ENCODE measurements at places on chromosomes 1 and 21.

GRCh38 chr1:21894034-21894881 lies 42.9 kb downstream of the HSPG2 start:
- DNase-seq: no peak

DNA sequence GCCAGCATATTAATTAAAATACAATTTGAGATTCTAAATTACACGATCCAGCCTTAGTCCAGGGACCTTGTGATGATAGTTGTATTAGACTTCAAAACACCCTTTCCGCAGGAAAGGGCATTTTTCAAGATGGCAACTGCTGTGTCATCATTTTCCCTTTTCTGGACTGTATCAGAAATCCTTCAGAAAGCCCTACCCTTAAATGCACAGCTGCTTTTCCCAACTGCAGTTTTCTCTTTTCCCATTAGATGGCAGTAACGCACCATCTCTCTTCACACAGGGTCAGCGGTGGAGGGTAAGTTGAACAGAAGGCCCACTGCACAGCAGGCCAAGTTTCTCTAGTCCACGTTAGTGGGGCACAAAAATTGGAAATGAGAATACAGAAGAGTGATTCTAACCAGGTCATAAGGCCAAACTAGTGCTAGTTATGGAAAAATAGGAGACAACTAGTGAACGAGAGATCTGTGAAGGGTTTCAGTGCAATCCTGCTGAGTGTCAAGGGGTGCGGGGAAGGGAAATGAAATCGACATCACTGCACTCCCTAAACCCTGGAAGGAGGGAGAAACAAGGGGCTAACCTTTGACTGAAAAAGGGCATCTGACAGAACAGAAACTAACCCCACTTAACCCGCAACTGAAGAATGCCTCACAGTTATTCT lies 22.1 kb upstream of the TDRD10 start:
- no peak for DNase-seq

DNA sequence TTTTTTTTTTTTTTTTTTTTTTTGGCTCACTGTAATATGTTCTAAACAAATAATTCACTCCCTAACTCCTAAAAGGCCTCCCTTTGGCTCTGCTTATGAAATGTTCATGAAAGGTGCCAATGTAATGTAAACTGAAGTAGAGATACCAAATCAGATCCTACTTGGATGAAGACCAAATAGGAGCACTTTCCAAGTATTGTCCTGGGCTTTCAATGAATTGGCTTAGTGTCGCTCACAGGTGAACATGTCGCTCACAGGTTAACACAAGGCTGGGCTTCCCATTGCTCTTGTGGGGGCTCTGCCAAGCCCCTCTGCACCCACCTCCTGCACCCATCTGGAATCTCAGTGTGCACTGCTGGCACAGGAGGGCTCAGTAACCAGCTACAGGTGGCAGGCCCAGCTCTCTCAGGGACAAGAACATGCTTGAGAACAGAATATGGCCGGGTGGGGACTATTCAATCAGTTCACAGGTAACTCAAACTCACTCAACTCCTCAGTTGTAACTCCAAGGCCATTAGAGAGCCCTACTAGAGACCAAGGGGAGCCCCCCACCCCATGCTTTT lies 10.6 kb upstream of the CD58 start:
- no peak for DNase-seq

DNA sequence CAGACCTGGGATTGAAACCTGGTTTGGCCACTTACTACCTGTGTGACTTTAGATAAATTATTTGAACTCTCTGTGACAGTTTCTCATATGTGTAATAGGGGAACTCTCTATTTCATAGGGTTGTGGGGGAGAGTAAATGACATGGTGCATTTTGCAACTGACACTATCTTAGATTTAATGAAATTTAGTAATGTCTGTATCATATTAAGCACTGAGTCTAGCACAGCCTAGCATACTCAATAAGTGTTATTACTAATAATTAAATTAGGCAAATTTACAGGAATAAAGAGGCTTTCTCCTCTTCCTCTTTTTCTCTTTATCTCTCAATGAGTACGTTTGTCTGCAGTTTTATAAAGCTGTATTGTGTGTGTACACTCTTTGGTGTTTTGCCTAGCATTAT lies 80.2 kb upstream of the MACF1 start:
- DNase-seq: no peak

GRCh38 chr1:37776946-37777516 lies 12.1 kb upstream of the EPHA10 start:
- DNase-seq: no peak
